ENCODE measurements at places on chromosomes 7 and 10. TPM values are rescaled to one million over a fixed set of nuclear protein-coding genes. Genes with fewer than 3 reads are reported as not detected.

DNA sequence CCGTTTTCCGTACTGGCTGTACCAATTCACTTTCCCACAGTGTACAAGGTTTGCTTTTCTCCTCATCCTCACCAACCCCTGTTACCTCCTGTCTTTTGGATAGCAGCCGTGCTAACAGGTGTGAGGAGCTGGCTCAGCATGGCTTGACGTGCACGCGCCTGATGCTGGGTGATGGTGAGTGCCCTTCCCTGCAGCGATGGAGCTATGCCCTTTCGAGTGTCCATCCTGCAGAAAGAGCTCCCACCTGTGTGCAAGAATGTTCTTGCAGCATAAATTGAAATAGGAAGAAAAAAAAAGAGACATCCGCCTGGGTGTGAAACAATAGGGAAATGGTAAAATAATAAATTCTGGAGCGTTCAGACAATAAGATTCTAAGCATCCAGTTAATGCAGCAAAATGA, 9.5 kb upstream of the UBE3C start:
- no peak for DNase-seq

ASZ1 gene
- total RNA-seq, result not detected

DNA sequence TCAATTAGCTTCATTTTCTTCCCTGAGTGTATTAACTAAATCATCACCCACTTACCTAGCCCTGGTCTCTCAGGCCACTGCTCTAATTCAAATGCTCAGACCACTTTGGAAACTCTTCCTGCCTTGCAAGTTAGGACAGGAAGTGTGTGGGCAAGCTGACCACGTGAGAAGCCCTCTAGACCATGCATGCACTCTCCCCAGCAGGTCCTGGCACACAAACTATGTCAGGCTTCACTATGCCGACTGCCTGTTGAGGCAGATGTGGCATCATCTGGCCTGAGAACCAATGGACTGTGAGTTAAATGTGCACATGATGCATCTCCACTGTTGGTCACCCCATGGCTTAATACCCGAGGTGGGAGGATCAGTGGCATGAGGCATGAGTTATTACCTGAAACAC, 439.6 kb downstream of the GRID1 start:
- DNase-seq, result no peak

DRGX gene
- 0.15 TPM for total RNA-seq

DNA sequence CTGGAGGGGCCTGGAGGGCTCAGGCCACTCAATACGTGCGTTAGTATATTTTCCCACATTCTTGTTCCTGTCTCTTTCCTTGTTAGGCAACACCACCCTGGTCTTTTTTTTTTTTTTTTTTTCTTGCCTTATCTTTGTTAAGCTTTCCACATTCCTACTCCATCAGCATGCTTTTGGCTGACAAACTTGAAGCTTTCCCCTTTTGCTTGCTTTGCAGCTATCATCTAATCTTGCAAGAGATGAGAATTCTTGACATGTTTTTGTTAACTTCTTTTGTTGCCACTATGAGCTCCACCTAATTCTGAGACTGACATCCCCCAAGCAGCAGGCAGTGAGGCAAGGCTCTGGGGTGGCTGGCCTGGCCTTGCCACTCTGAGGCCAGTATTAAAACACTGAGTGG, 52.5 kb upstream of the NRP1 start:
- no peak for DNase-seq

DNA sequence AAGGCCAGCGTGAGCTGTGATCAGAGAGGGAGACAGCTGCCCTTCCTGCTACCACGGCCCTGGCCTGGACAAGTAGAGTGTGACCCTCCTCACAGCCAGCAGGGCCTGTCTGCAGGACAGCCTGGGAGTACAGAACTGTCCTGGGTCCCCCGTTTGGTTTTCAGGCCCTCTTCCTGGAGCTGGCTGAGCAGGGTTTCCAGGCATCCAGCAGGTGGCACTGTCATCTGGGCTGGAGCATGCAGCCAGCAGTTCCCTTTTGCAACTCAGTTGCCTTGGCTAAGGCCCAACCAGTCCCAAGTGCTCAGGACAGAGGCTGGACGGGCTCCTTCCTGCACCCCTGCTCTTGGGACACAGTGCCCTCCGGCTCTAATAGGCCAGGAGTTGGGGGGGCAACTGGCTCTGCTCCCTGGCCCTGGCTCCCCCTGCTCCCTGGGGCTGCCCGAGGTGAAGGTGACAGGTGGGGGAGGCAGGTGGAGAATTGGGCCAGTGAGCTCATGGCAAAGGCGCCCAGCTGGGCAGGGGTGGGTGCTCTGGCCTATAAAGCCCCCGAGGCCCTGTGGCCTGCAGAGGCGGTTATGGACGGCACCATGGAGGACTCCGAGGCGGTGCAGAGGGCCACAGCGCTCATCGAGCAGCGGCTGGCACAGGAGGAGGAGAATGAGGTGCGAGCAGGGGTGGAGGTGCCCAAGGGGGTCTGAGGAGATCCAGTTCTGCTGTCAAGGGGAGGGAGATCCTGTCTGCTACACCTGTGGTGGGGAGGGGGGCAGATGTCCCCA, at the start of gene ANKRD2:
Gene ANKRD2, plus strand, starts transcription at position 566 of the 776 bp plus-strand sequence. Its CDS starts 10 bp downstream, at position 576.
- peak; percentile 53 for DNase-seq

CHST3 gene
- total RNA-seq, result 44.6 TPM

GRCh38 chr10:75401569-75402485, at the start of gene ZNF503:
ZNF503 (minus strand) TSS chr10:75401764; CDS start chr10:75401419, 345 bp downstream.
- peak; percentile 60 for DNase-seq

DNA sequence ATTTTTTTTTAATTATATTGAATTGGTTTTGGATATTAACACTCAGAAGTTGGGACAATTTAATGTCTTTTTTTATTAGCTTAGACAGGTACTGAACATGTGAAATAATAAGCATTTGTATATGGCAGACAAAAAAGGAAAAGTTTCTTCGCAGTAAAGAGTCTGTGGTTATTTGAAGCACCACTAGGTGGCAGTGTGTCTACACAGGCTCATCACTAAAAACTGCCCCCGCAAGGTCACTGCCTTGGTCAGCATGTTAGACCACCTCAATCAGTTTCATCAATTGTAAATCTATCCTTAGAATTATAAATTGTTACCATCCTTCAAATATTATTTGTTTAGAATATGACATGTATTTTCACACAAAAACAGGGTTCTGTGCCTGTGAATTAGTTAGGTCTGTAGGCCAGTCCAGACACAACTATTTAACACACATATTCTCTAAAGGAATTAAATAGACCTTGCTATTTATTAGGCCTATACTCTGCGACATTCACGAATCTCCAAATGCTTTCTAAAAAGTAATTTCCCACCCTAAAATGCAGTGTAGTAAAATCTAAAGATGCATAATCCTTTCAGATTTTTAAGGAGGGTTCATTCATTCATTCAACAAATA, 17.0 kb downstream of the PNLIPRP3 start:
- DNase-seq, result peak; percentile 5

DNA sequence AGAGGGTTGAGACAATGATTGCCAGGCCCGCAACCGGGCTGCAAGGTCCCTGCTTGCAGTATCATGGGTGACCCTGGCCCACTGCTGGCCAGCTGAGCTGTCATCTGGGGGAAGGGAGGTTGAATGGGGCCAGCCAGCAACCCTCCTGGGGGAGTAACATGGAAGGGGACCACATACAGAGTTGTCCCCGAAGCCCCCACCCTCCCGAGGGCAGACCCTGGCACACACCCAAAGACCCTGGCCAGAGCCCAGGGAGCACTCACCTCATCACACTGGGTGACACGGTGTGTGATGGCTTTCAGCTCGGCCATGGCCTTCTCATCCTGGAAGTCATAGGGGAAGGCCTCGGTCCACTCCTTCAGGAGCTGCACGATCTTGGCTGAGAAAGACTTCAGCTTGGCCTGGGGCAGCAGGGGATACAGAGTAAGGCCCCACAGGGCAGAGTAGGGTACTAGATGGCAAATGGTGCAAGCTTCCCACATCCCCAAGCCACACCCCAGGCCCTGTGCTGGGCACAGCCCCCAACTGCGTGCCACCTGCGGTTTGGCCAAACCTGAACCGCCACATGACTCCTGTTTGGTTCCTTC, 63.4 kb downstream of the CSGALNACT2 start:
- no peak for DNase-seq

DNA sequence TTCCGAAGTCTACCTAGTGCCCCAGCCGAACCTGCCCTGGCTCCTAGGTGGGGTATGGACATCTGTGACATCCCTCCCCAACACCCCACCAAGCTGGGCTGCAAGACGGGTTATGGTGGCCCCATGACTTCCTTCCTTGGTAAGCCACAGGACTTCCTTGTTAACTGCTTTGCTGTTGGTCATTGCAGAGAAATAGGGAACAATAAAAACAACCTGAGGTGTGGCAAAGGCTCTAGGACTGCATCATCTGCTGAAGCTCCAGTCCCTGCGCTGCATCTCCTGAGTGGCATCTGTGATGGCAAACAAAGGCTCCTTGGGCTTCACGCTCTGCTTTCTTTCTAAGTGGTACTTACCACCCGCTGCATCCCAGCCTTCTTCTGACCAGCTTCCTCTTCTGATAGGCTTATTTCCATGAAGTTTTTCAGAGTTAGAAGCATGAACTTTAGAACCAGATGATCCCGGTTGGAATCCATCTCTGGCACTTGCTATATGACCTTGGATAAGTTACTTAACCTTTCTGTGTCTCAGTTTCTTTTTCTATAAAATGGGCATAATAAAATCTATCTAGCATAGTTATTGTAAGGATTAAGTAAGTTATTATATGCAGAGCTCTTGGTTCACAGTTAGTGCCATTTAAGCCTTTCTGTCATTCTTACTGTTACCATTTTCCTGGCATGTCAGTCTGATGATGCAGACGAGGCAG, 216.8 kb downstream of the RPS24 start:
- DNase-seq, result no peak

GRCh38 chr10:69348816-69349541, 67.7 kb downstream of the TACR2 start:
- DNase-seq, result peak; percentile 52

- no peak for DNase-seq
Measured at GRCh38 chr7:135684136-135684535, 21.8 kb downstream of the STMP1 start.

SPRN gene
- total RNA-seq, result 0.64 TPM

DNA sequence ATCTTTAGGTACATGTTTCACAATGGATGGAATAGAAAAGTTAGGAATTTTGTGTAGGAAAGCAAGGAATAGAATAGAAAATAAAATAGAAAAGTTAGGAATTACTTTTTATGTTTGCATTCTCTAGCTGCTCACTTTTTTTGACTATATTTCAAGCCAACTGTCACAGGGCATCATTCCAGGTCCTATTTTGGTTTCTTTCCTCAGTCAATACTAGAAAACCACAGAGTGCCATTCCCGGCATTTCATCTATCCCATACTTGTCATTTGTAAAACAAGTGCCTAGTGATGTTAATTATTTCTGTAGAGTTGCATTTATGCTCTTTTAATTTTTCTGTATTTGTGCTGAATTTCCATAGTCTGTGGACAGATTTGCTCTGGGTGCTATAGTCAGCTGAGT, 66.2 kb downstream of the SDK1 start:
- DNase-seq, result no peak

GRCh38 chr7:78760620-78761355, 692.7 kb downstream of the MAGI2 start:
- no peak for DNase-seq

GRCh38 chr7:26683277-26683676, 181.1 kb downstream of the SKAP2 start:
- no peak for DNase-seq

DNA sequence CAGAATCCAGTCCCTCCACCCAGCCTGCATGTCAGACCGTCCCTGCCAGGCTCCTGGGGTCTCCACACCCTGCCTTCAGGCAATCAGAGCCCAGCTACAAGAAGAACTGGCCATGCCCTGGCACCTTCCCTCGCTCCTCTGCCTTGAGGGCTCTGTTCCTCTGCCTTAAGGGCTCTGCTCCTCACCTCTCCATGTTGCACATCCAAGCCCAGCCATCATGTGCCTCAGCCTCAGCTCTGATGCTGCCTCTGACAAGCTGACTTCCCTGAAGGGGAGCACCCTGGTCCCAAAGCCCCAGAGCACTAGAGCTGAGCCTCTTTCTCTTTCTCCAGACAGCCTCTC, 50.3 kb upstream of the ANTXRL start:
- no peak for DNase-seq

GRCh38 chr7:116212869-116213268, 2.5 kb downstream of the TES start:
- DNase-seq, result no peak

ATP6V1F gene
- 151 TPM for total RNA-seq

DNA sequence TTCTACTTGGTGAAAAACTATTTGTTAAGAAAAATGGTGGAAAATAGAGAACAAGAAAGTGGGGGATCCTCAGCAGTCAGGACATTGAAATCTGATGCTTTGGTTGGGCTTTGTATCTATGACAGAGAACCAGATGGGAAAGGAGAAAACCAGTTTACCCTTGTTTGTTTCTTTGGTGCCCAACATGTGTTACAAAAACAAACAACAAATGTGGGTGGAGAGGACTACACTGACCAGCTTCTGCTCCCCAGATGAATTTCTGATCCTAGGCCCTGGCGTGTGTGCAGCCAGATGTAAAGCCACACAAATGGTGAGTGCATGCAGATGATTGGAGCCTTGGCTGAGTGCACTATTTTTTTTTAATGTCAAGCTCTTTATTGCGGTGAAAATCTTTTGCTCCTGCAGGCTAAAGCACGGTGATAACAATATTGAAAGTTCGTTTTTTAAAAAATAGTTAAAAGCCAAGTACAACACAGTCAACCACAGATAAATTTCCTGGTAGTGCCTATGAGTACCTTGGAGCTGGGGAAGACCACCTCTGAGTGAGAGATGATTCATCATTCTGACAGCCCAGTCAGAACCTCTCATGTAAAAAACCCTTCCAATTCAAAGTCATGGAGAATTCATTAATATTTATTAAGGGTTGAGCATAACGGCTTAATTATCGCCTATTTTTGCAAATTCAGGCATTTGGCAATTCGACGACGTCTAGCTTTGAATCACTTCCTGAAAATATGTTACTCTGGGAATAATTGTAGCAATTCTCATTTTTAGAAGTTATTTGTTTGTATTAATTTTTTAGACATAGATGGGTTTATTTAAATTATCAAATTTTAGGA, 163.7 kb downstream of the AGMO start:
- no peak for DNase-seq

GRCh38 chr7:67593794-67594193, 597.2 kb downstream of the TYW1 start:
- DNase-seq, result no peak

GRCh38 chr7:767580-767940, 40.5 kb upstream of the PRKAR1B start:
- no peak for DNase-seq

CRHR2 gene
- total RNA-seq, result not detected

DNA sequence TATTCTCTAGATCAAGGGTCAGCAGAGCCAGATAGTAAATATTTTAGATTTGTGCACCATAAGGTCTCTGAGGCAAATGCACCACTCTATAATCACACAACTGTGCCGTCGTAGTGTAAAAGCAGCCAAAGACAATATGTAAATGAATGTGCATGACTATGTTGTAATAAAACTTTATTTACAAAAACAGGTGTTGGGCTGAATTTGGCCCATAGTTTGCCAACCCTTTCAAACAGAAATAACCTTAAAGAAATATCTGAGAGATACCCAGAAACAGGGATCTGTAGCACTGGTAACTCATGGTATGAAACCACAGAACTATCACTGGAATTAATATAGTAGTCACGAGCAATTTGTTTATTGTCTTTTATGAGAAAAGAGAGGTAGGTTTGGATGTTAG, 86.0 kb downstream of the ARID5B start:
- DNase-seq, result no peak

SYNPO2L gene
- total RNA-seq, result not detected
